ENCODE measurements at places on chromosomes 3 and 15.

DNA sequence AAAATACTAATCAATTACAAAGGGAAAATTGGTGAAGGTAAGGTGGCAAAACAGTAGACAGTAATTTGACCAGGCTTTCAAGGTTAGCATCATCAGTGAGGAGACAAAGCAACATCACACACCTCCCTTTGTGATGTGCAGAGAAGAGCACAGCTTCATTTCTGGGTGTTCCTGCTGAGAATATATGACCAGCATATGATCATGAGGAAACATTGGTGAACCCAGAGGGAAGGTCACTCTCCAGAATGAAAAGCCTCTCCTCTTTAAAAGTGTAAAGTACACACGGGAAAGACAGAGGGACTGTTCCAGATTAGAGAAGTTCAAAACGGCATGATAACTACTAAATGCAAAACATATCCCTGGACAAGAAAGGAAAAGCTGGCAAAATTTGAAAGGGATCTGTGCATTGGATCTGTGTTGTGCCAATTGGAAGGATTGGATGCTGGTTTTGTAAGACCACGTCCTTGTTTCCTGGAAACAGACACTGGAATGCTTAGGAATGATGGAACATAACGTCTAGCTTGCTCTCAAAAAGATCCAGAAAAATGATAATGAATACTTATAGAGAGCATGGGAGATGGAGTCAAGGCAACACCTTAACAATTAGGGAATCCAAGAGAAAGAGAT lies 80.6 kb upstream of the MITF start:
- DNase-seq = no peak

- DNase-seq = no peak
These were observed 471.0 kb upstream of the SEMA6D start for GRCh38 chr15:47246317-47246716.

GRCh38 chr3:13688034-13688433 lies 139.1 kb downstream of the FBLN2 start:
- DNase-seq = no peak

- DNase-seq = no peak
These were observed 1.7 kb downstream of the MLF1 start for GRCh38 chr3:158572766-158573060.

GRCh38 chr3:183584246-183584913 lies 28.9 kb upstream of the KLHL6 start:
- no peak for DNase-seq

DNA sequence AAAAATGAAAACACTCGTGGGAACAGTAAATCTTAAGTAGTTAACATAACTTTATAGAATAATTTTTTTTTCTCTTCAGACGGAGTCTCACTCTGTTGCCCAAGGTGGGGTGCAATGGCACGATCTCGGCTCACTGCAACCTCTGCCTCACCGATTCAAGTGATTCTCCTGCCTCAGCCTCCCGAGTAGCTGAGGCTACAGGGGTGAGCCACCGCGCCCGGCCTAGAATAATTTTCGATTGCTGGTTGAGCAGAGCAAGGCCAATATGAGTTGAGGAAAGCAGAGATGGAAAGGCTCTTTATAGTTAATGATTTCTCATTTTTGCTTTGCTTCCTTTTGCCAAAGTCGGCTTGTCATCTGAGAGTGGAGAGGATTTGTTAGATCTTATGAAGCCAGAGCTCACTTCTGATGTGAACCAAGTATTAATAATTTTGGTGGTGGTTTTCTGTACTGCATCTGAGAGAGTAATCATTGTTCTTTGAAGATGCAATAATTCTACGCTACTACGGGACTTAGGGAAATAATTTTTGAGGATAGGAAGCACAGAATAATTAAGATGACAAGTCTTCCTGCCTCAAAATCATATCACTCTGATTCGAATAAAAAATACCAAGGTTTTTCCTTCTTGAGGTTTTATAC lies 1.6 kb upstream of the GOLM2 start:
- DNase-seq = no peak

- no peak for DNase-seq
These were observed 189.4 kb downstream of the TBC1D5 start for GRCh38 chr3:17553080-17553479.

GRCh38 chr3:170656284-170656683 lies 70.4 kb upstream of the SLC7A14 start:
- DNase-seq = no peak

Data from CD4-positive, CD25-positive, alpha-beta regulatory T cell (primary cell).